ENCODE measurements at places on chromosomes 2 and 18. TPM values are rescaled to one million over a fixed set of nuclear protein-coding genes. Genes with fewer than 3 reads are reported as not detected.

- DNase-seq, result no peak
Measured at GRCh38 chr2:209933499-209934483, 68.6 kb upstream of the RPE start.

The LAMA3 gene
- total RNA-seq, result 57.5 TPM

DNA sequence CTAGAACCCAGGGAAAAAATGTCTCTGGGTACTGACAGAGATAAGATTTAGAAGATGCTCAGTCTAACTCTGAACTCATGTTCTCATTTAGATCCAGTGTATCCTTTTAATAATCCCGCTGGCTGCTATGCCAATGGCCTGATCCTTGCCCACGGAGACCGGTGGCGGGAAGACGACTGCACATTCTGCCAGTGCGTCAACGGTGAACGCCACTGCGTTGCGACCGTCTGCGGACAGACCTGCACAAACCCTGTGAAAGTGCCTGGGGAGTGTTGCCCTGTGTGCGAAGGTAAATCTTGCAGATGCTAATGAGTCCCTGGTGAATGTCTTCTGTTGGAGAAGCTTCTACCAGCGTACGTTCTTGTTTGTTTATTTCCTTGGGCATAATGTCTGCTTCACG, 118.6 kb downstream of the FEZ2 start:
- no peak for DNase-seq

DNA sequence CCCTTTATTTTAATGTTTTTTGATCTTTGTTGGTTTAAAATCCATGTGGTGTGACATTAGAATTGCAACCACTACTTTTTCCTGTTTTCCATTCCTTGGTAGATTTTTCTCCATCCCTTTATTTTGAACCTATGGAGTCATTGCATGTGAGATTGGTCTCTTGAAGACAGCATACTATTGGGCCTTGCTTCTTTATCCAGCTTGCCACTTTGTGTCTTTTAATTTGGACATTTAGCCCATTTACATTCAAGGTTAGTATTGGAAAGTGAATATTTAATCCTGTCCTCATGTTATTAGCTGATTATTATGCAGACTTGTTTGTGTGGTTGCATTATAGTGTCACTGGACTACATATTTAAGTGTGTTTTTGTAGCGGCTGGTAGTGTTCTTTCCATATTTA, 782.9 kb downstream of the SLC4A3 start:
- no peak for DNase-seq

- DNase-seq, result no peak
Measured at GRCh38 chr2:86068136-86068588, 37.5 kb downstream of the POLR1A start.

DNA sequence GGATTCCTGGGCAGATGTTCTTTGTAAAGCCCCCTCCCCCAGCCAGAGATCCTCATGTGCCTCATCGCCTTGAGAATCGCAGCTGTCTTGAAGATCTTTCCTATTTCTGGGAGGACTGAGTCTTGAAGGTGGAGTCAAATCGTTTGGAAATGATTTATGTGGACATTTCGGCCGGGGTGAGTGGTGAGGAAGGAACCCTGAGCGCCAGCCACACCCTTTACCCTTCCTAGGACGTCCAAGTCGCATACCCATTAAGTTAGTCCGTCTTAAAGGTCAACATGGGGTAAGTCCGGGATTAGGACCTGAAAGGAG, 84.9 kb upstream of the ZCCHC2 start:
- no peak for DNase-seq

GRCh38 chr2:9243357-9243756, 36.7 kb downstream of the ASAP2 start:
- no peak for DNase-seq

The DPP10 gene
- 2.8 TPM for total RNA-seq

GRCh38 chr2:82501217-82501616, 1957.9 kb downstream of the SUCLG1 start:
- DNase-seq, result no peak

- no peak for DNase-seq
Measured at GRCh38 chr2:217302856-217303255, 443.0 kb upstream of the TNP1 start.
